ENCODE measurements at places on chromosomes 5 and 9.

- no peak for DNase-seq
Observed at GRCh38 chr5:14420101-14420811, 161.3 kb upstream of the OTULINL start.

DNA sequence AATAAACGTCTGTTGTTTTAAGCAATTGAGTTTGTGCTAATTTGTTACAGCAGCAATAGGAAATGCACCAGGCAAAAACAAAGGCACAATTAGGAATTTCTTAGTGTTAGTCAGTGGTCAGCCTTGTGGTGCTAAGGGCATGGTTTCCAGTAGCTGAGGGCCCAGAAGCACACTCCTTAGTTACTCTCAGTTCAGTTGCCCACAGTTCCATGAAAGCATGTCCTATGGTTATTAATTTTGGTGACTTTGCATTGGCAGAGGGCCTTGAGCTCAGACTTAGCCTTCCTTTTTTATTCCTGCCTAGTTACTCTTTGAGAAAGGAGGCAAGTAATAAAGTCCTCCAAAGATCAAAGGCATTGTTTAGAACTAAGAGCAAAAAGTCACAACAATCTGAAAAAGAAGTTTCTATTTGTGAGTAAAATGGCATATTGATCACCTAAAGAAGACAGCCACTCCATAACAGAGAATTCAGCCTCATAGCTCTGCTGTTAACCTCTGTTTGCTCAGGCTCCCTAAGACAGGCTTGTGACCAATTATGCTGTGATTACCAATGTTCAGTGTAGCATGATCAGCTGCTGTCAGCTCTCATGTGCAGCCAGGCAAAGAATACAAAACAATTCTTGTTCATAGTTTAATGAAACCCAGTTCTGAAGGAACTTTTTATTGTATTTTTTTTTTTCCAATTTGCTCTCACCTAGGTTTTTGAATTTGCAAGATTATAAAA, 57.0 kb upstream of the MROH2B start:
- no peak for DNase-seq

GRCh38 chr5:158511454-158511853, 588.3 kb downstream of the EBF1 start:
- DNase-seq: no peak

DNA sequence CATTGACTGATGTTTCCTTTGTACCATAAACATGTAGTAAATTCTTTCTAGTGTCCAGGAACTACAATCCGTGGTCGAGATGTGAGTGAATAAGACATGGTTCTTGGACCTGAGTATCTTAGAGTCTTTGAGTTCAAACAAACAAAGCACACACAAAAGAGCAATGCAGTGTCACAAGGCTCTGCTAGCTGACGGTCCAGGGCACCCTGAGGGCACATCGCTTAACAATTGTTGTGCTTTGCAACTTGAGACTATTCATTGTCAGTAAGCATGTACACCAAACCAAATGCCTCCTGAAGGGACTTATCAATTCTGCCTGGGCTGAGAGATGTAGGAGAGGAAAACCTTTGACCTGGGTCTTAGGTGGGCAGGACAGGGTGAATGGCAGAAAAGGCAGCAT, 84.8 kb downstream of the CAMK4 start:
- no peak for DNase-seq

DNA sequence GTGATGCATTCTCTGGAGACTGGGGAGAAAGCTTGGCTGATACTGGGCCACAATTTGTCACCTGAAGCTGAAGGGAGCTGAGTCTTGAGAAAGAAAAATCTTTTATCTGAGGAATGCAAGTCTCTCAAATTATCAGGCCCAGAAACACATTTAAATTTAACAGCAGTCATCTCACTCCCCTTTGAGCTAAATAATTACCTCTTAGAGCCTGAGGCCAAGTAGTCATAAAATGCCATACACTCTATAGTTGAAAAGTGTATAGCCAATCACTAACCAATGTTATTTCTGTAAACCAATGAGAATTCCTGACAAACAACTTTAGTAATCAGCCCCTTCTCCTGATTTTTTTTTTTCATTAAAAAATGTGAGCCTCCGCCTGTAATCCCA, 32.7 kb upstream of the DAPK1 start:
- DNase-seq: no peak

- no peak for DNase-seq
Observed at GRCh38 chr5:116557669-116558271, 16.9 kb downstream of the SEMA6A start.

- DNase-seq: no peak
Observed at GRCh38 chr5:111069839-111070238, 1.7 kb upstream of the TSLP start.

- no peak for DNase-seq
Observed at GRCh38 chr5:57642066-57642465, 159.5 kb upstream of the ACTBL2 start.

GRCh38 chr5:103262422-103262871, 3.9 kb downstream of the MACIR start:
- no peak for DNase-seq

DNA sequence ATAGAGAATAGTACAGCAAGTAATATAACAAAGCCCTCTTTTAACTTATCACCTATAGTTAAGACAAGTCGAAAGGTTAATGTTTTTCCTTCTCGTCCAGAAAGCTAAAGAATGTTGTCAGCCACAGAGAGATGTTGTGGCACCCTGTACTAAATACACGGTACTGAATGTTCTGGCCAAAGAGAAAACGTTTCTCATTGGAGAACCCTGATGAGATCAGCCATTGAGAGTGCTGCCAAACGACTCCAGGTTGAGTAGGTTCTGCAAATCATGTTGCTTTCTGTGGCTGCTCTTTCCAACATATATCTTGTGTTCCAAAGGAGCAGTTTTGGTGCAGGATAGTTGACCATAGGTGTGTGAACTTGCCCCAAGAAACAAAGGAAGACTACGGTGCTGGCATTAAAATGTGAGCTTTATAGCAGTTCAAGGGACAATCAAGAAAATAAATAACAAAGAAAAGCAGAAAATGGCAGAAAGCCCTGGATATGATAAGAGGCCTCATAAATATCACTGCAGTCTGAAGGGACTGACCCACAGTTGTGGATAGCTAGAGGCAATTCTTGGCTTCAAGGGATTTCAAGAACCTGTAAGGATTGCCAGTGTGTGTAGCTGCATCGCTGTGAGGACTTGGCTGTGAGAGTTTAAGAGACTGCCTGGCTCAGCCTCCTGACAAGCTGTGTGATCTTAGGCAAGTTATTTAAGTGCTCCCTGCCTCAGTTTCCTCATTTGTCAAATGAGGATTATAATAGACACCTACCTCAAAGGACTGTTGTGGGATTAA, 102.7 kb downstream of the ARHGEF28 start:
- DNase-seq: no peak

GRCh38 chr5:148352696-148353095, 17.3 kb downstream of the SPINK9 start:
- no peak for DNase-seq

DNA sequence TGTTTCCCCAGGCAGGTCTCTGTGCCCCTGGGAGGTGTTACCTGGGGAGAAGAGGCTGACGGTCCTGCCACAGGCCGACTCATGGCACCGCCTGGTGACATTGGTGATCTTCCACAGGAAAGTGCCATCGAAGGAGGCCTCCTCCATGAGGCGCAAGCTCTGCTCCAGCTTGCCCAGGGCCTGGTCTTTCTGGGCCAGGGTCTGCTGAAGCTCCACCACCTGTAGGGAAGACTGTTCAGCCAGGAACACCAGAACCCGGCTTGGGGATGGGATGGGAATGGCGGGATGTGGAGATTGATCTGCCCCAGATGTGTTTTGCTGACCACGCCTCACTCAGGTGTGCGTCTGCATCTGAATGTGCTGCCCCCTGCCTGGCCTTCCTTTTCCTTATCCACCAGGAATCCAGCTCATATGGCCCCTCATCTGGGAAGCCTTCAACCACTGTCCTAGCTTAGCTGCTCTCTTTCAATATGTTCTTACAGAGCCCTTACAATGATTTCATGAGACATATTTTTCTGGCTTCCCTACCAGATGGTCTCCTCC, 15.2 kb downstream of the TRAF1 start:
- no peak for DNase-seq

- no peak for DNase-seq
Observed at GRCh38 chr9:81146241-81146640, 543.1 kb downstream of the TLE1 start.

GRCh38 chr9:16371306-16371705, 499.2 kb downstream of the BNC2 start:
- DNase-seq: no peak

DNA sequence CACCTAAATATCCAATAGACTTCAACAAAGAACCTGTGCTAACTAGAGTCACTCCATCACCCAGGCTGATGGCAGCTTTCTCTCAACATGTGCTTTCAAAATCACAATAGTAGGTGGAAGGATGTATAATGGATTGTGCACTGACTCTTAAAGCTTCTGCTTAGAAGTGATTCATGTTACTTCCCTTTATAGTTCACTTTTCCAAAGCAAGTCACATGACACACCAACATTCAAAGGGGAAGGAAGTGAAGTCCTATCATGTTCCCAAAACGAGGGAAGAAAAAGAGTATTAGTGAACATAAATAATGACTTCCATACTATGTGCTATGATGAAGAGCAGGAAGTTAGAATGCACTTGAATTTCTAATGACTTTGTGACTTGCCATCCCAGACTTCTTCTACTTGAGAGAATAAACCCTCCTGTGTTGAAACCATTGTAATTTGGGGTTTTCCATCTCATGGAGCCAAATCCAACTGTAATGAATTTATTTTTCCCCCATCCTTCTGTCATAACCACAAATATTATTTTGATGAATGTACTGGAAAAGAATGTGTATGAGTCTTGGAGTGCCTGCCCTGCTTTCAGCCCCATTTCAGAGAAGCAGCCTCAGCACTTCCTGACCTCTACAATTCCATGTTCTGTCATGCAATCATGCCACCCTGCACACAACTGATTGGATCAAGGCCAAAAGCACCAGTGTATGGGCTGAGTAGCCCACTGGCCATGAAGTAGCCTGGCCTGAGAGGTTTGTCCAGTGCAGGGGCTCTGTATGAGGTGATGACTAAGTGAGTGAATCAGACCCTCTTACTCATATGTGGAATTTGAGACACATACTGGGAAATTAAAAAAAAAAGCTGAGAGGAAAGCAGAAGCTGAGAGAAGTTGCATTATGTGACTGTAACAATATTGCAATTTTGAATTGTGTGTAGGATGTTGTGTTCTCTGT, 525.9 kb upstream of the CLINT1 start:
- DNase-seq: no peak

GRCh38 chr5:15425766-15426165, 74.2 kb upstream of the FBXL7 start:
- DNase-seq: no peak

DNA sequence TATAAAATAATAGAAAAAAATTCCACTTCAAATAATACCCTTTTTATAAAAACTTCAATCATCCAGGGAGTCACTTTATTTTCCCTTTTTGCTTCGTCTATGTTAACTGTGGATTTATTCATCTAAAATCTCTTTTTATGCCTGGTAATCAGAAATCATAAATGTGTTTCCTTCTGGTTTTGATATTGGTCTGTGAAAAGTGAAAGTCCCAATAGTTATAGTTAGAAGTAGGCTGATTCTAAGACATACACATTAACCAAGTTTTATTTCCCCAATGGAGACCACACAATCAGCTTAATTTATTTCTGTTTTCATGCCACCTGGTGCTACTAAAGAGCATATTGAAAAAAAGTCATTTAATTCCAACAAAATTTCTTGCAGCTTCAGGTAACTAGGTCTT, 45.7 kb downstream of the ZNF474 start:
- DNase-seq: no peak

- no peak for DNase-seq
Observed at GRCh38 chr5:132224716-132225115, 2.9 kb downstream of the P4HA2 start.

DNA sequence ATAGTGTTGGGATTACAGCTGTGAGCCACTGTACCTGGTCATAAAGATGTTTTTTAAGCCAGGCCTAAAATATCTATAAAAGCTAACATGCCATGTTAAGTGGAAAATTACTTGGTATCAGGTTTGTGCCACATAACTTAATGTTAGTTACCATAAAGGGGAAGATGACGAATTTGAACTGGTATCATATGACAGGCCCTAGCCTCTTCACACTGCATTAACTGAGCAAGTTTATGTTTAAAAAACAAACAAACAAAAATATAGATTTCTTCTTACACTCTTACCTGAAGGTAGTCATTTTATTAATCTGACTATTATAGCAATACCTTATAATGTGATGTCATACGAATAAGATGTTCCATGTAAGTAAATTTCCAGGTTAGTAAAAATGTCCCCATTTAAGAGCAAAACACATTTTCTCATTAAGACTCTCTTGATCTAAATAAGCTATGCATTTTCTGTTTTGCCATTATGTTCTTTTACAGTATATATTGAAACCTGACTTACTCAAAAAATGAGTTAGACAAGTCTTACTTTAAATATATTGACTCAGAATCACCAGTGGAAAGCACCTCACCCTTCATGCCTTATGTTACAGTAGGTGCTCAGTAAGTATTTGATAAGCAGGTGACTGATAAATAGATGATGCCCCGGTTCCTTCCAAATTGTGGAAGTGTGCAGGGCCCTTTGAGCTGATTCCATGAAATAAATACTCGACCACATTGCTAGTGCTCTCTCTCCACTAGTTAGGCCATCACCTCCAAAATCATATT, 125.4 kb downstream of the CDC42SE2 start:
- DNase-seq: no peak

All from stimulated activated CD4-positive, alpha-beta T cell treated with anti-CD3 and anti-CD28 coated beads, Interleukin-4, amount 100 ng/mL, for 1 hour (primary cell).